ENCODE measurements at places on chromosomes 5 and 9.

GRCh38 chr5:143488381-143488780 is 84.9 kb upstream of the NR3C1 start:
- no peak for DNase-seq

- no peak for DNase-seq
These were observed 300.5 kb downstream of the ARL15 start for GRCh38 chr5:54009828-54010227.

- DNase-seq = no peak
These were observed 92.4 kb upstream of the IFNK start for GRCh38 chr9:27431543-27432147.

- DNase-seq = no peak
These were observed 325.7 kb downstream of the SLF1 start for GRCh38 chr5:94944160-94944559.

DNA sequence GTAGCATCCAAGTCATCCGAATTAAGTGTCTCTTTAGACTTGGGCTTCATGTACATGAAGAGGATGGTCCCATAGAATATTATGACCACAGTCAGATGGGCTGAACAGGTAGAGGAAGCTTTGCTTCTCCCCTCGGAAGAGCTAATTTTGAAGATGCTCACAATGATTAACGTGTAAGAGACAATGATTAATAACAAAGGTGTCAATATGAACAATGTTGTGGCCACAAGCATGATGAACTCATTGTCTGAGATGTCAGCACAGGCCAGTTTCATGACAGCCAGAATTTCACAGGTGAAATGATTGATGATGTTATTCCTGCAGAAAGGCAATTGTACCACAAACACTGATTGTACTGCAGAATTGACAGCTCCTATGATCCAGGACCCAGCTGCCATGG is 626 bp downstream of the OR13C2 start:
- DNase-seq = no peak

GRCh38 chr5:143213231-143213850 is 190.1 kb downstream of the NR3C1 start:
- no peak for DNase-seq
